ENCODE measurements at places on chromosomes 7 and 10.

DNA sequence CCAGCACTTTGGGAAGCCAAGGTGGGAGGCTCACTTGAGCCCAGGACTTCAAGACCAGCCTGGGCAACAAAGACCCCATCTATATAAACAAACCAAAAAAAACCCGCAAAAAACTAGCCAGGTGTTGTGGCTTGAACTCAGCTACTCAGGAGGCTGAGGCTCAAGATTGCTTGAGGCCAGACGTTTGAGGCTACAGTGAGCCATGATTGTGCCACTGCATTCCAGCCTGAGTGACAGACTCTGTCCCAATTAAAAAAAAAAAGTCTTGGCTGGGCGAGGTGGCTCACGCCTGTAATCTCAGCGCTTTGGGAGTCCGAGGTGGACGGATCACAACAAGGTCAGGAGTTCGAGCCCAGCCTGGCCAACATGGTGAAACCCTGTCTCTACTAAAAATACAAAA is 11.4 kb downstream of the RABGEF1 start:
- DNase-seq, result no peak

DNA sequence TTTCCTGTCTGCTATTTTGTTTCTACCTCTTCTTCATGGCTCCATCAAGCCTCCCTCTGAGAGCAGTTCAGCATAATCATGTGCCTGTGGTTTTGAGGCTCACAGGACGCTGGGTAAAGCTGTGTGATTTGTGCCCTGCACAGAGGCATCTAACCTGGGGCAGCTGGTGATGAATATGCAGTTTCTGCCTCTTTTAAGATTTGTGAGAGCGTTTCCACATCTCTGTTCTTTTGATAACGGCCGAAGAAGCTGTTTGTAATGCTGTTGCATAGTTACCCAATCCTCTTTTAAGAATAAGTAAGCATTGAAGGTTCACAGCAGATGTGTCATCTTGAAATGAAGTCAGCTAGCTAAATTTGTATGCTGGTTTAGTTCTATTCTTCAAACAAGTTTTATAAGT is 45.2 kb downstream of the PNLIPRP3 start:
- DNase-seq, result no peak

DNA sequence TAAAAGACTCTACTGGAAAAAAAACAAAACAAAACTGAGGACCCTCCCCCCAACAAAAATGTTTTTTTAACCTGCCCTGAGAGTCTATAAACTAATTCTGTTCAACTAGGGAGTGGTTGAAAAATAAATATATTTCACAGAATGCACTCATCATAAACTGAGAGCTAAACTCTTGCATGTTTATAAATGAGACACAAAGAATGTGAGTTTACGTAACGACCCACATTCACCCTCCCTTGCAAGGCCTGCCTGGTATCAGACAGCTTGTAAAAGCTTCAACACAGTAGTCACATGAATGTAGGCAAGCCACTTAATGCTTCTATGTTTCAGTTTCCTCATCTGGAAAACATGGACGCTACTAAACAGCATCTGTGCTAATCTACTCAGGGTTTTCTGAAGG is 50.3 kb downstream of the JAZF1 start:
- no peak for DNase-seq

GRCh38 chr10:47401874-47402640 is 18.0 kb upstream of the ZNF488 start:
- no peak for DNase-seq

- no peak for DNase-seq
These were observed 148.5 kb downstream of the KIAA1217 start for GRCh38 chr10:24357344-24358004.

- no peak for DNase-seq
These were observed 650.4 kb downstream of the SDK1 start for GRCh38 chr7:3951316-3952055.

DNA sequence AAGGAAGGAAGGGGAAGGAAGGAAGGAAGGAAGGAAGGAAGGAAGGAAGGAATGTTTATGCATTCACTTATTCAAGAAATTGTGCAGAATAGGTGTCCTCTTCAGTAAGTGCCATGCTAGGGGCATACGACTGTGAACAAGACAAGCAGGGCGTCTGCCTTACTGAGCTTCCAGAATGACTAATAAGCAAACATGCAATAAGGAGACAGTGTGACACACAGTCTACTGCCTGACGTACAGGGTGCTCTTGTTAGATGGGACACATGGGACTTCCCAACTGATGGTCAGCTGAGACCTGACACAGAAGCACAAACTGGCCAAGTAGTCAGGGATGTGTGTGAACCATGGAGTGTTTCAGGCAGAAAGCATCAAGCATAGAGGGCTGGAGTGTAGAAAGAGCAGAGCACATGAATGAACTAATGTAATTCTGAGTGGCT is 18.2 kb downstream of the DNAJC12 start:
- no peak for DNase-seq

GRCh38 chr10:71782917-71783490 is 9.7 kb upstream of the VSIR start:
- DNase-seq, result no peak

DNA sequence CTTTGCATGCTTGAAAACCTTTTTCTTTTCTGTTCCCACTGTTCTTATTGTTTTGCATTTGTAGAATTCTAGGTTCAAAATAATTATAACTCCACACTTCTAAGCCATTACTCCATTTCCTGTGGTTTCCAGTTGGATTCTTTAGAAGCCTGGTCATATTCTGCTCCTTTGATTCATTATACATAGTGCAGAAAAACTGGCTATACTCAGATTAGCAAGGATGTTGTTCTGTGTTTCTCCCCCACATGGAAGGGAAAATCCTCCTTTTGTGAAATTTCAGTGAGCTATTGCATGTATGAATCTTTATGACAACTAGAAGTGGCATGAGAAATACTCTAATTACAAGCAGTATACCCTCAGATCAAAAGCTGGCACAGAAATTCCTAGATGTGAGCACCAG is 79.5 kb downstream of the SLC13A1 start:
- DNase-seq, result no peak

DNA sequence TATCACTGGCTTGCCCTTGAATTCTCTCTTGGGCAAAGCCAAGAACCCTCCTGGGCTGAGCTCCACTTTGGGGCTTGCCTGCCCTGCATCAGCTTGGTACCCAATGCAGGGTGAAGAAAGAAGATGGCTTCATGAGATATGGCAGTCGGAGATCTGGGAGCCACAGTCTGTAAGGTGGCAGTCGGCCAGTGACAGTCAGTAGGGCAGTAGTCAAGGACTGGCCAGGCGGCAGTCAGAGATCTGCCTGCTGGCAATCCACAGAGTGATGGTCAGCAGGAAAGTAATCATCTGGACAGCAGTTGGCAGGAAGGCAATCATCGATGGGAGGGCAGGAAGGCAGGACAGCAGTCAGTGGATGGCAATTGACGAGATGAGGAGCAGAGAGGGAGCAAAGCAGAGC is 32.6 kb upstream of the CNNM1 start:
- no peak for DNase-seq

DNA sequence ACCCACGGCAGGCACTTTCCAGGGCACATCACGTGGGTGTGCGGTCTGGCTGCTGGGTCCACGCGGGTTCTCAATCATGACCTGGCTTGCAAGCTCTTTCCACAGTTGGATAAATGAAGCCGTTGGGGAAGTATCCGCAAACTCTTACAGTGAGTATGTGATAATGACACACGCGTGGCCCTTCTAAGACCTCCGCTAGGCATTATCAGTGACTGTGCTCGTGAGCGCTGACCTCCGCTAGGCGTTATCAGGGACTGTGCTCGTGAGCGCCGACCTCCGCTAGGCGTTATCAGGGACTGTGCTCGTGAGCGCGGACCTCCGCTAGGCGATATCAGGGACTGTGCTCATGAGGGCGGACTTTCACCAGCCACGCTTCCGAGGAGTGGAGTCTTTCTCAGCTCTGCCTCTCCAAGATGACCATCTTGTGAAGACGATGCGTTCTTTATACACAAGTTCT is 107.0 kb downstream of the WDR37 start:
- DNase-seq, result no peak

DNA sequence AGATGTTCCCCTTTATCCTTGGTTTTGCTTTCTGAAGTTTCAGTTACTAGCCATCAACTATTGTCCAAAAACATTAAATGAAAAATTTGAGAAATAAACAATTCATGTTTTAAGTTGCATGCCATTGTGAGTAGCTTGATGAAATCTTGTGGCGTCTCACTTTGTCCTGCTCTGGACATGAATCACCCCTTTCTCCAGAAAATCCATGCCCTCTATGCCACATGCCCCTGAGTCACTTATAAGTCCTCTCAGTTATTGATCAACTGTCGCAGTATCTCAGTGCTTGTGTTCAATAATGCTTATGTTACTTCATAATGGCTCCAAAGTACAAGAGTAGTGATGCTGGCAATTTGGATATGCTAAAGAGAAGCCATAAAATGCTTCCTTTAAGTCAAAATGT is 208.0 kb upstream of the FERD3L start:
- DNase-seq, result no peak

- no peak for DNase-seq
These were observed 210.5 kb downstream of the ARHGAP21 start for GRCh38 chr10:24513155-24513554.
